KBM-7 (cell line): ENCODE measurements at places on chromosomes 6 and 20.

DNA sequence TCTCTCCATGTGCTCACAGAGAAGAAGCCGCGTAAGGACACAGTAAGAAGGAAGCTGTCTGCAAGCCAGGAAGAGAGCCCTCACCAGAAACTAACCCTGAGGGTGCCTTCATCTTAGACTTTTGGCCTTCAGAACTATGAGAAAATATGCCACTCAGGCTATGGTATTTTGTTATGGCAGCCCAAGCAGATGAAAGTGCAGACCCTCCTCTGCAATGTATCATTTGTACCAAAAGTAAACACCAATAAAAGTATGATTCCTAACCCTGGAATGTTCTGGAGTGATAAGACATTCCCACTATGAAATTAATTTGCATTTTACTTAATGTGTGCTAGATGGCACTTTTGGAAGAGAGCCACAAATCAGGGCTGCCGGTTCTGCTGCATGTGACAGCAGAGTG lies 594.3 kb downstream of the UTRN start:
- DNase-seq = no peak

GRCh38 chr6:42374018-42374669 lies 77.6 kb downstream of the TRERF1 start:
- DNase-seq = peak; percentile 37

- no peak for DNase-seq
Measured at GRCh38 chr6:143068001-143068400, 7.3 kb downstream of the AIG1 start.

GRCh38 chr6:47308552-47309290 lies 984 bp downstream of the TNFRSF21 start:
- DNase-seq = peak; percentile 54

DNA sequence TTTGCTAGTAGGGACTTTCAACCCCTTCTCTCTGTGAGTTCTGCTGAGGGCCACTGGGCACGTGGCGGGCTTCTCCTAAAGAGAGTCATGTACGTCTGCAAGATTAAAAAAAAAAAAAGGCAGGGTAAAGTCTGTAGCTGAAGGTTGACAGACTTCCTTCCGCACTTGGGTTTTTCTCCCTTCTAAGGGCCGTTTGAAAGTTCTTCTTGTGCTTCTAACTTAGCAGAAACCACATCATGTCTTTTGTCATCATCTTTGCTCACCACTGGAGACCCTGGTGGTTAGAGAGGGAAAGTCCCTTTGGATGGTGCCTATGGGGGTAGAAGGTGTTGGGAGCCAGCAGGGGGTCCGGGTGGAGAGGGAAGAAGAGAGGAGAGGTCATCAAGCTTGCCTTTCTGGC lies 31.4 kb downstream of the PRDM1 start:
- peak; percentile 55 for DNase-seq

DNA sequence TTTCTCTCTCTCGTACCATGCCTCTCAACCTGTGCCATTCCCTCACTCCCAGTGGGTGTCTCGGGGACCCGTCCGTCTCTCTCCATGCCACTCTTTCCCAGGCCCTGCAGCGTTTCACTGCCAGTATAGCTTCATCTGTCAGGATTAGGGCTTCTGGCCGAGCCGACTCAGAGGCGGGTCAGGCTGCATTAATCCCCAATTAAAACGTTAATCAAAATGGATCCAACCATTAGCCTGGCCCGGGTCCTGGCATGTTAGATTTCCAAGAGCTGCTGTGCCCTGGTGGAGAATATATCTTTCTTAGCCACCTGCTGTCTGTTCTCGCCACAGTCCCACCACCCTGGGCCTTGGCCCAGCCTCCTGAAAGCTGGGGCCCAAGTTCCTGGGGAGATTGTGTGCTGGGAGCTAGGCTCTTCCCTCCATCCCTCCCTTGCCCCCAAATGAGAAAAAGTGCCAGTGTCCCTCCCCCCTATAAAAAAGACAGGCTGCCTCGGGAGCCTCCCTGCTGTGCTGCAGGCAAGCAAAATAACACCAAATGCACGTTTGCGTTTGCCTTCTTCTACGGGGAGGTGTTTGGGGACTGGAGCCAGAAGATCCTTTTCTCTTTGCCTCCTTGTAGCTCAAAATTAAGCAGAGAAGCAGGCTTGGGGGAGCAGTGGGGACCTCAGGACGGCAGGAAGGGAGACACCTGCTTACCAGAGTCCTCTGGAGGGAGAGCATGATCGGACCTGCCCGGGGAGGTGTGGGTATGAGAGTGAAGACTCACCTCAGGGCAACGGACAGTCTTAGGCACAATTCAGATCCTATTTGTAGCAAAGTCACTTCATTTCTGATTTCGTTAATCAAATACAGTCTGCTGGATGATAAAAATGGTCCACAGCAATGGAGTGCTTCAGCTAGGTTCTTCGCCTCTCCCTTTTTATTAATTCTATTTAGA lies 3.0 kb downstream of the KCNG1 start:
- no peak for DNase-seq
